Hematopoietic multipotent progenitor cell treated with erythropoietin and hydrocortisone succinate and interleukin-3 and kit ligand, for 6 days (in vitro differentiated cells): ENCODE measurements at places on chromosomes 11 and 22.

- DNase-seq = no peak
Measured at GRCh38 chr11:46693597-46694012, 6.8 kb downstream of the ARHGAP1 start.

DNA sequence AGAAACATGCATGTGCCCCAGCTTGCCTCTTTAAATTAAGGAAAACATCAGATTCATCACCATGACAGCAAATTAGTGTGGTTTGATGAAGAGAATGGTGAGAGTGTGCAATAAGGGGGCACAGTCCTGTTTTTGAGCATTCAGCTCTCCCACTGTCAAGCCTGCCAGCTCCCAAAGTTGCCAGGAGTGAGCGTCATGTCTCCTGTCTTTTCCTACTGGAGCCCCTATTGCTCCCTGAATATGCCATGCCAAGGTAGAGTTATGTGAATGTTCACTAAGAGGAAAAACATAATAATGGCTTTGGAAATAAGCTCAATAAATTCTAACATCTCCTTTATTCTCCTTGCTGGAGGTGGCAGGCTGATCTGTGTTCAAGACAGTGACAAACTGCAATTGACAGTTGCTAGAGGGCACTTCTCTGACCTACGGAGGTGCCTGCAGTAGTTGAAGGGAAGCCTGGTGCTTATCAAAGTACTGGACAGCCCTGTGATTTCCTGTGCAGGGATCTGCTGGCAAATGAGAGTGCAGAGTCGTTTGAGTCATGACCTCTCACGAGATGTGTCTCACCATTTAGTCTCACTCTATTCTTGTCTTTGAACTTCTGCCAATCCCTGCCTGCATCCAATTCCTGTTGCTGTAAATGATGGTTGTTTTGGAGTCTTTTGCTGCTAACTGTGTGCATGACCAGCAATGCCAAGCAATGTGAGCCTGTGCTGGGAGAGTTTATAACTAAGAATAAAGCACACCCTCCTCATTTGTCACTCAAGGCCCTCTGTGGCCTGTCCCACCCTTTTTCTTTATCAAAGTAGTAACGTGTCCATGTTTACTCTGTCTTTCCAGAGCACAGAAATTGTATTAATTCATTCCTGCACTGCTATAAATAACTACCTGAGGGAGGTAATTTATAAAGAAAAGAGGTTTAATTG, 34.8 kb downstream of the MRGPRX2 start:
- peak; percentile 5 for DNase-seq

DNA sequence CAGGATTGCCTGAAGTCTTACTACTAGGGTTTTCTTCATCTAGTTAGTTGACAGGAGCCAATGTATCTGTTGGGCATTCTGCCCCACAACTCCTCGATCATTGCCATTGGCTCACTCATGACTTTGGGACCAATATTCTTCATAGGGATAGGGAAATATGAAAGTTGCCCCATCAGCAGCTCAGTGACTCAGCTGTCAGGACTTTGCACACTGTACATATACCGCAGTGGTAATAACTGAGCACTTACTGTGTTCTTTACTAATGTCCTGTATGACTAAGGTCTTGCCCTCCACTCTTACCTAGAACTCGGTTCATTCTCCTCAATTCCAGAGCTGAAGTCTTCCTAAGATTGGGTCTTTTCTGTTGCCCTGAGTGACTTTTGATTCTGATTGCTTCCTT, 46.8 kb upstream of the PGR start:
- DNase-seq = no peak

GRCh38 chr22:50684986-50685385, 12.4 kb downstream of the SHANK3 start:
- DNase-seq = no peak

DNA sequence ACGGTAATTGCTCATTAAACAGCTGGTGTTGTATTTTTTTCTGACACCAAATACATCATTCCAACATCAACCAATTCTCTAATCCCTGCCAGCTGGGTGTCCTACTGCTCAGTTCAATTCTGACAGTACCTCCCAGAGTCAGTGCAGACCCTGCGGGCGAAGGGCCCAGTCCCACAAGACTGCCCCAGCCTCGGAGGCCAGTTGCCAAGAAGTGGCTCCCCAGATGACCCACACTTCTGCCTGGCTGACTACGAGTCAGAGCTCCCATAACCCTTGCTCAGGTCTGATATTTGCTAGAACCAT, 147.2 kb downstream of the CTTN start:
- no peak for DNase-seq

- no peak for DNase-seq
Measured at GRCh38 chr11:38788561-38788960, 2190.5 kb upstream of the RAG2 start.

- no peak for DNase-seq
Measured at GRCh38 chr11:118768690-118769089, 22.3 kb downstream of the DDX6 start.

GRCh38 chr11:122075016-122075415, 41.0 kb downstream of the BLID start:
- no peak for DNase-seq

GRCh38 chr11:82557274-82557673, 176.4 kb downstream of the FAM181B start:
- DNase-seq = no peak

DNA sequence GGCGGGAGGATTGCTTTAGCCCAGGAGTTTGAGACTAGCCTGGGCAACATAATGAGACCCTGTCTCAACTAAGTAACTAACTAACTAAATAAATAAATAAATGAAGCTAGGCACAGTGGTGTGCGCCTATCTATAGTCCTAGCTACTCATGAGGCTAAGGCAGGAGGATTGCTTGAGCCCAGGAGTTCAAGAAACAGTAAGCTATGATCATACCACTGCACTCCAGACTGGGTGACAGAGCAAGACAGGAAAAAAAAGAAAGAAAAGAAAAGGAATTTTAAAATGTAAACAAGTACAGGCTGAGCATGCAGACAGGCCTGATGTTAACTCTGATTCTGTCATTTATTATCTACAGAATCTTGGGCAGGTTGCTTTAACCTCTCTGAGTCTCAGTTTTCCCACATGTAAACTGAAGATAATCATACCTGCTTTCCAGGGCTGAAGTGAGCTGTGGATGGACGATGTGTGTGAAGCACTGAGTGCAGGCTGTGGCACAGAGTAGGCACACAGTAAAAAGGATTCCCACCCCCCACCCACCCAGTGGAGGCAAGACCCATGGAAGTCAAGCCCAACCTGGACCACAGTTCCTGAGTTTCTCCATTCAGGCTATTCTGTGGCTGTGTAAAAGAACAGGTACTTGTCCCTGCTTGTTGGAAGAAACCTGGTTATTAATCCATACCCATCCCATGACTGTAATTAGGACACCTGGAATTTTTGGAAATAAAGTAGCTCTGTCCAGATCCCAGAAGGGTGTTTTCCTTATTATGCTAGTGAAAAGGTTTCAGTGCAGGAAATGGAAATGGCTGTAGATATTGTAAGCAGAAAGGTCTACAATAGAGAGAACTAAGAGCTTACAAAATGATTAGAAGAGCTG, 18.7 kb upstream of the SCUBE2 start:
- DNase-seq = no peak

GRCh38 chr11:63879598-63880402, 37.2 kb downstream of the RCOR2 start:
- peak; percentile 30 for DNase-seq

- no peak for DNase-seq
Measured at GRCh38 chr11:78925387-78925786, 350.7 kb upstream of the NARS2 start.

DNA sequence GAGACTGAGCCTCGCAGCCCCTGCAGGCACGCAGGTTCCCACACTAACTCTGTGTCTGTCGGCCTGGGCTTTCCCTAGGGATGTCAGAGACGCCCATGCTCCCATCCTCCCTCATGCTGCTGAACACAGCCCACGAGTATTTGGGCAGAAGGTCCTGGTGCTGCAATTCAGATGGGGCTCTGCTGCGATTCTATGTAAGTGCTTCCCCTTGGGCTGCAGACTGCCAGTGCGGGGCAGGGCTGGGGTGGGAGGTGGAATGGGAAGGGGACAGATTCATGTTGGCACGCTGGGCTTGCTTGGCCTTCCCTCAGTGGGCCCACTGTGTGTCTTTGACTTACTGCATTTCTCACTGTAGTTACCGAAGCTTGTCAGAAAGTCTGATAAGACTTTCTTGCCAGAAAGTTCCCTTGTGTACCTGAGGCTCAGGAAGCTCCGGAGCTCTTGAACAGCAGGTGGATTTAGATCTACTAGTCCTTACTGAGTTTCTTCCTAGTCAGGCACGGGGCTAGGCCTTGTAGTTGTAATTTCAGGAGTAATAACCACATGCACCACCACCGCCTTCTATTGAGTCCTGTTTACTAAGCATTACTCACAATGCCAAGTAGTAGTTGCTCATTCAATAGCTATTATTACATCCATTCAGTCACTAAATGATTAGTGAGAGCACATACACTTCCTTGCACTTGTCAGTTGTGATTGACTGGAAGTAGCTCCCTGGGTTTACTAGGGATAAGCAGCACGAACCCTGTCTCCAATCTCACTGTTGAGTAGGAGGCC, 65.2 kb downstream of the CABIN1 start:
- no peak for DNase-seq
